GM13976 (cell line): ENCODE measurements at places on chromosomes 1 and 21.

DNA sequence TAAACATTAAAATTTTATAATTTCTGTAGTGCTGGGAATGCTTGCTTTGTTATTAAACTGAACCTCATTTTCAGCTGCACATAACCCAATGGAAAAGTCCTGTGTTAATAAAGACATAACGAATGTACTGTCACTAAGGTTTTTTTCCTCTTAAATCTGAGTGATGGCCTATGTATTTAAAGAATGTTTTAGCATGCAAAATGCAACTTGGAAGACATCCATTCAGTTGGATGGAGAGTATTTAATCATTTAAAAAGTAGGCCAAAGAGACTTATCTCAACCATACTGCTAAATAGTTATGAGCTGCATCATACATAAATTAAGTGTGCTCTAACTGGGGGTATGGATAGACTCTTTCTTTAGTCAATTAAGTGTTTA is 48.5 kb downstream of the RWDD3 start:
- DNase-seq: no peak

GRCh38 chr1:165235155-165235776 is 121.2 kb downstream of the LMX1A start:
- DNase-seq: no peak

DNA sequence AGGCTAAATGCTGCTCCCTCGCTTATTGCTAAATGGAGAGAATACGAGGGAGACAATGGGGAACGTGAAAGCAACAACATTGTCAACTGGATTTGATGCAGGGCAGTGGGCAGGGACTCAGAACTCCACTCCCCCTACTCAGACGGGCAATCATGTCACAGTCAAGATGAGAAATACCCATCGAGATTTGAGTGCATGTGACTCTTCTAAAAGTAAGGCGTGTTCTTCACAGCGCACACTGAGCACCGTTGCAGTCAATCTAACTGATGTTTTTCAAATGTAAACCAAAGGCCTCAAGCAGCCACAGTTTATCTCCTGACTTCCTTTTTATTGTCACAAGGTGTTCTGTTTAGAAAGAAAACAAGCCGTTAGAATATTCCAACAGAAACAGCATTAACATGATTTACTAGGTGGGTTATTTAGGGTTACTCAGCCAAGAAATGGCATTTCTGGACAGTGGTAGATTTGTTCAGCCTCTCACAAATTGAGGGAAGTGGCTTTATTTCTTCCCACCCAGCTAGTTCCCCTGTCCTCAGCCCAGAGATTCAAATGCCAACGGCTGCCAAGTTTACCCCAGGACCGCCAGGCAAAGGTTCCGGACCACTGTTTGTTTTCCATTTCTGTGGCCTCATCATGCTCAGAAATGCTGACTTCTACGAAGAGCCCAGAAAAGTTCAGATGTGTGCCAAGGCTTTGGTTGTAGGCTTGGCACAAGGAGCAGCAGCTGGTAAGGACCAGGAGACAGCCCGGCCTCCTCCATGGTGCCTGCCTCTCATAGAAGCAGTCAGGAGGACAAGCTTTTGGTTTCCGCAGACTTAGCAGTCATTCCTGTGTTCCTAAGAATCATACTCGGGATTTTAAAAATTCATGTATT is 171.4 kb downstream of the KIF26B start:
- DNase-seq: no peak

GRCh38 chr1:235995511-235995910 is 69.4 kb downstream of the NID1 start:
- no peak for DNase-seq

DNA sequence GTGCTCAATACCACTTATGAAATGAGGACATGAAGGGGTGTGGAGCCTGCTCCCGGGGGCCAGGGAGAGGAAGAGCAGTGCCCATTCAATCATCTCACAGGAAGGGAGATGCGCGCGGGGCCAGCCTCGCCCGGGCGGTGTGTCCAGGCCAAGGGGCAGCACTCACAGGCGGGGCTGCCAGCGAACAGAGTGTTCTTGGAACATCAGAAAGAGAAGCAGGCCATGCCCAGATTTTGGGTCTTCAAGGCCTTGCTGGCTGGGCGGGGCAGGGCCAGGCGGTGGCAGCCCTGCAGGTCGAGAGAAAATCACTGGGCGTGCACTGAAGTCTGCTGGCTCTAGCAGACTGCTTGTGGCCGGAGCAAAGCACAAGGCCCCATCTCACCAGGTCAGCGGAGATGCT is 168.6 kb downstream of the PRDM16 start:
- no peak for DNase-seq

GRCh38 chr1:109890115-109890953 is 20.3 kb upstream of the CSF1 start:
- DNase-seq: peak; percentile 69

- no peak for DNase-seq
Observed at GRCh38 chr1:151945725-151946722, 36.7 kb upstream of the THEM4 start.

- DNase-seq: no peak
Observed at GRCh38 chr1:154772606-154773506, 97.2 kb downstream of the KCNN3 start.

DNA sequence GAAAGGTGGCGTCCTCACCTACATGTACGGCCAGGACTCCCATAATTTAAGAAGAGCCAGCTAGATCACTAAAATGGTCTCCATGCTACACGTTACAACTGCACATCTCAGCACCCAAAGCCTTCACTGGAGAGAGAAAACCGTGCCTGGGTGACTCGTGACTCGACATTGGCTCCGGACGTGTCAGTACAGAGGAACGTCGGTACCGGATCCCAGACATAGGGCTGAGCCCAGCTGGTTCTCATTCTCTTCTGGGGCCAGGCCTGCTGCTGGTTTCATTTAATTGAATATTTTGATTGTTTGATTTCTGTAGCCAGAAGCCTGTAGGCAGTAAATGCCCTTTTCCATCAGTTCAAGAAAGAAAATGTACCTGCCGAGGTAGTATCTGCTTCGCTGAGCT is 93.1 kb downstream of the HHIPL2 start:
- no peak for DNase-seq

GRCh38 chr1:27966402-27967105 is 6.8 kb downstream of the XKR8 start:
- no peak for DNase-seq

- no peak for DNase-seq
Observed at GRCh38 chr1:75275631-75276030, 141.4 kb downstream of the LHX8 start.

DNA sequence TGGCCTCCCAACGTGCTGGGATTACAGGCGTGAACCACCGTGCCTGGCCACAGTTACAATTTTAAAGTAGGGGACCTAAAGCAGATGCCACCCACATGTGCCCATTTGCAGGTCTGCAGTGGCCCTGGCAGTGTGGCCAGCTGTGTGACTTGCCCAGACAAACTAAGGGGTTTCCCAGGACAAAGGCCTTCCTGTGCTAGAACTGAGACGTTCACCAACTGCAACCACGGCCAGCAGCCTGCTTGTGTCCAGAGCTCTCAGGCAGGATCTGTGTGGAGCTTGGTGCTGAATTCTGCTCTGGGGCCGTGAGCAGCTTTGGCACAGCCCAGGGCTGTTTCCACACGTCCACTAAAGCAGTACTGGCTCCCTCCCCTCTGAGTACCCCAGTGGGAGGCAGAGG is 10.6 kb upstream of the PTTG1IP start:
- DNase-seq: no peak

DNA sequence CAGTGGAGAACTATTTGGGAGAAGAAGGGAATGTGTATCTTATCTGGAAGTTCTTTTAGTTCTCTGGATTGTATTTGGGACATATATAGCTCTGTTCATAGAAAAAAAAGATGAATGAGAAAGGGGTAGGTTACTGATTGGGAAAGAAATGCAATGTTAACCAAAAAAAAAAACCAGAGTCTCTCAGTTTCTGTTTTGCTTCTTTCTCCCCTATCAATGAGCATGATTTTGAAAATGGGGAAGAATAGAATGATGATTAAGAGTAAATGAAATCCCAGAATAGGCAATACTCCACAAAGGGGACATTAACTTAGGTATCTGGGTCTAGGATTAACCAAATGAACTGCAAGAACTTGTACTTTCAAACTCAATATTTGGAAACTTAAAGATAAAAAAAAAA is 92.9 kb downstream of the RHOU start:
- no peak for DNase-seq
